ENCODE measurements at places on chromosomes 6 and 20.

DNA sequence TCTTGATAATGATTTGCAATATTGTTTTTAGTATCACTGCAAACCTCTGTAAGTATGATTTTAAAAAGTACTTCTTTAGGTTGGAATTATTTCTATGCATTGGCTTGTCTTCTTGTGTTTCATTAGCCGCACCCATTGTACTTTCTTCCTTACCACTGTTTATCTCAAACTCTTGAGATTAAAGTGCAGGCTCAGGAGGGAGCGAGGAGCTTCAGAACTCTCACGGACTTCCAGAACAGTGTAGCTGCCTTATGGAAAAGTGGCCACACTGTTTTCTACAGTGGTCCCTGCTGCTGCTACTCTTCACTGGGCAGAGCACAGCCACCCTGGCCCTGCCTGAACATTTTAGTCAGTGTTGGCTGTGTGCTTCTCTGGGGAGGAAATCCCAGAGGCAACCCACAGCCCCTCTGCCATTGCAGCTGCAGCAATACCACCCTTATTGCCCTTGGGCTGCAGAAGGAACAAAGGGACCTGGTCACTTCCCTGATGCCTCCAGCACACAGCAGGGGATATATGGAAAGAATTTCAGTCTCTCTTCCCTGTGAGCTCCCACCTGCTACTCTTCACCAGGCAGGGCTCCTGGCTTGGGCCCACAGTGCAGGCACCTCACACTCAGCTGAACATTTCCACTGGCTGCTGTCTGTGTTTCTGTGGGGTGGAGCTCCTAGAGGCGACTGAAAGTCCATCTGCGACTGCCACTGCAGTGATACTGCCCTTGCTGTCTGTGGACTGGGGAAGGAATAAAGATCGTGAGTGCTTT lies 91.7 kb upstream of the MAP3K4 start:
- DNase-seq: no peak

- no peak for DNase-seq
Measured at GRCh38 chr6:37483252-37483901, 16.3 kb downstream of the CCDC167 start.

GRCh38 chr20:41352106-41352505 lies 11.5 kb downstream of the LPIN3 start:
- no peak for DNase-seq

GRCh38 chr20:11172881-11173280 lies 499.1 kb upstream of the JAG1 start:
- DNase-seq: no peak

- DNase-seq: no peak
Measured at GRCh38 chr6:43076464-43077332, 584 bp downstream of the PTK7 start.

Measured in RWPE1 (cell line).